ENCODE measurements at places on chromosomes 12 and 14.

DNA sequence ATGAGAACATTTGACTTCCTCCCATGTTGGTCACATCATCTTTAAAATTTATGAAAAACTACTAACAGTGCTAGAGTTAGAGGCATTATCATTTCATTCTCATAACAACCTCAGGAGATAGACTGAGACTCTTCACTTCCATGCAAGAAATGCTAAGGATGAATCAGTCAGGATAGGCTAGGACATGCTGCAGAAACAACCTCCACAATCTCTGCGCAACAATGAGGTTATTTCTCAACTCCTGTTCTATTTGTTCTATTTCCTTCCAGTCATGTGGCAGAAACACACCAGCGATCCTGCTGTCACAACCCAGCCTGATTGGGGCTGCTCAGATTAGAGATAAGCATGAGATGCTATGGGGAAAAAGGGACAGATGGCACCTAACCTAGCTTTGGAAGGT is 49.0 kb upstream of the TMEM263 start:
- no peak for DNase-seq

GRCh38 chr12:41627476-41627875 is 439.4 kb downstream of the PDZRN4 start:
- no peak for DNase-seq

GRCh38 chr12:12182703-12183365 is 84.0 kb downstream of the LRP6 start:
- no peak for DNase-seq

DNA sequence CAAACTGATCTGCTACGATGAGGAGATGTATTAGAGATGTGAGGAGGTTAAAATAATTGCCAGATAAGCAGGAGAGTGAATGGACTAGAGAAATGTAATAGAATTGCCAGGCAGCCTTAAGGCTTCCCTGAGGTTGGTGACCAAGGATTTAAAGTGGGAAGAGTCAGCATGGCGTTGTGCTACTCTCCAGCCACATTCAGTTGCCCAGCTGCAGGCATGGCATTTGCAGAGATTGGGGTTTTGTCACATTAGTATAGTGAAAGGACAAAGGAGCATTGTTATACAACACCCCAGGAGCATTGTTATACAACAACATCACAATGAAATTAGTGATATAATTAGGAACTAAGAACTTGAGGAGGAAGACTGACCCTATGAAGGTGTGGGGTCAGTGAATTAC is 31.7 kb downstream of the MARK3 start:
- no peak for DNase-seq

GRCh38 chr14:79333198-79333546 is 878.1 kb downstream of the DIO2 start:
- DNase-seq = no peak

DNA sequence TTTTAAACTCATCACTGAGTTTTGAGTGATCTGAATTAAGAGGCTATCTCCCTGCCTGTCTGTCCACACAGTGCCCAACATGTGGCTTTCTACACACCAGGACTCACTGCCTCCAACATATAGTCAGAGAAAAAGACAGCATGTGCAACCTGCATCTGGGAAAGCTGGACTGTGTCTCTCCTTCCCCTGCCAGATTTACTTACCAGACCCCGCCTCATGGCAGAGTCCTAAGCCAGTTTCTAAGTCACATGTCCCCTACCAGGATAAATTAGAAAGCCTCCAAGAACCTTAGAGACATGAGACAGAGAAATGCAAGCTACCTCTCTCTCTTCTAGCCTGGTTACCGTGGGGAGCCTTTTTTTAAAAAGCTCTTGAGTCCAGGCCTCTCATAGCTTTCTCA is 2.7 kb upstream of the HDAC7 start:
- DNase-seq = no peak

DNA sequence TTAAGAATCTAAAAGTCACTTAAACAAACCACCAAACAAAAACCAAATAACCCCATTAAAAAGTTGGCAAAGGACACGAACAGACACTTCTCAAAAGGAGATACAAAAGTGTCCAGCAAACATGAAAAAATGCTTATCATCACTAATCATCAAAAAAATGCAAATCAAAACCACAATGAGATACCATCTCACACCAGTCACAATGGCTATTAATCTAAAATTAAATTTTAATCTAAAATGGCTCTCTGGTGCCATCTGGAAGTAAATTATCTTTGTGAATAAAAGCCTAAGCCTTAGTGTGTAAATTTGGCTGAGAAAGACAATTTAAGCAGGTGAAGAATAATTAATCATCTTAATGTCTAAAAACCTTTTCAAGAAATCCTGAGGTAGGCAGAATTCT is 204.5 kb upstream of the PPFIA2 start:
- DNase-seq = no peak

DNA sequence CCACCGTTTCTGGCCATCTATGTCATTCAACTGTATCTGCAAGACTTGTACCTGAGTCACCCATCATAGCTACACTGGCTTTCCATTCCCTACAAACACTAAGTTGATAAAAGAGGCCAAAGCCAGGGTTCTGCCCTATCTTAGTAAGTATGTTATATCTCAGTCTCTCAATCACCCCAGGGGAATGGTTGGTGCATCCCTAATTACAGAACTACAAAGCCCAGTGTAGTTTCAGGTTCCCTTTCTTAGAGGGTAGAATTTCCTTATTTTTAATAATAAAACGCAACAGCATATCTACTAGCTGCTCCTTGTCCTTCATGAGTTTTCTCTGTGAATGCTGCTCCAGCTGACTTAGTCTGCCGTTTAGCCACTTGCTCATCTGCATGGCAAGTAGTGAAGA is 57.6 kb downstream of the ST8SIA1 start:
- DNase-seq = no peak

DNA sequence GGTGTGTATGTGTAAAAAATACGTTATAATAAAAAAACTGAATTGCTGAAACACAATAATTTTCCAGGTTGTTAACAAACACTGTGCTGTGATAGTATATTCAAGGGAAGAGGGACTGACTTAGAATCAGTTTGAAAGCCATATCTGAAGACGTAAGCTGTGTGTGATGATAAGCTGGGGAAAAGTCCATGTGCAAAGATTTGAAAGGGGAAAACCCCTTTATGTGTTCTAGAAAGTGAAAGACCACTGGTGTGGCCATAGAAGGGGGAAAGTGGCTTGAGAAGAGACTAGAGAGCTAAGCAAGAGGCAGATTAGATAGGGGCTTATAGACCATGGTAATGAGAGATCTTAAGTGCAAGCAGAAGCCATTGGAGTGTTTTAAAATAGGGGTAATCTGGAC is 195.9 kb upstream of the GZMB start:
- no peak for DNase-seq

GRCh38 chr12:100533376-100533775 is 40.1 kb upstream of the GAS2L3 start:
- no peak for DNase-seq

- DNase-seq = no peak
These were observed 65.8 kb downstream of the NTN4 start for GRCh38 chr12:95724767-95725166.

GRCh38 chr12:104058802-104059201 is 5.5 kb upstream of the HCFC2 start:
- DNase-seq = no peak

DNA sequence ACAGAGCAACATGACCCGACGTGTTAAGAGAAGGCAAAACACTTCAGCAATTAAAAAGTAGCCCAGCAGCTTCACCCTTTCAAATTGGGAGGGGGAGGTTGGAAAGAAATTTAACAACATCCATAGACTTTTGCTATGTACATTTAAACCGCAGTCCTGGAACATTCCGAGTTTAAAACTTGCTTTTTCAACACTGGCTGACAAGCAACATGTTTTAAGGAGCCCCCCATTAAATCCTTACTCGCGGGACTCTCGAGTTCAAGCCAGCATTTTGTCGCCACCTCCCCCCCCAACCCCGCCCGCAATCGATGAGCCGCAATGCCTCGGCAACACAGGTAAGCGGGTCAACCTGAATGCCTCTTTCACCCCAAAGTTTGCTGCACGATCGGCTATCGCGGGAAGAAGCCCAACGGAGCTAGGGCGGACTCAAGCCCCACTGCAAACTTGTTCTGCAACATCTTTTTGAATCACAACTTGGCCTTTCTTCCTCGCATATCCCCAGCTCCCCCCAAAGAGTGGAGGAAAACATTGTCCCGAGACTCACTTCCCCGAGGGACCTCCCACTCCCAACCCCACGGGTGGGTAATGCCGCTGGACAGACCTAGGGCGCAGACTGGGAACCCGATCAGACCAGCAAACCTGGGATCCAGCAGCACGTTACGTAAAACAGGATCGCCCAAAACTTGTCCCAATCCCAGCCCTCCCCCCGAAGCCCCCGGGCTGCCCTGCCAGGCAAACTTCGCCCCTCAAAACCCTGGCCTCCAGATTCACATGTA is 777 bp downstream of the ZFP36L1 start:
- DNase-seq = no peak

- peak; percentile 62 for DNase-seq
These were observed 119.9 kb upstream of the LHX5 start for GRCh38 chr12:113591480-113591974.

DNA sequence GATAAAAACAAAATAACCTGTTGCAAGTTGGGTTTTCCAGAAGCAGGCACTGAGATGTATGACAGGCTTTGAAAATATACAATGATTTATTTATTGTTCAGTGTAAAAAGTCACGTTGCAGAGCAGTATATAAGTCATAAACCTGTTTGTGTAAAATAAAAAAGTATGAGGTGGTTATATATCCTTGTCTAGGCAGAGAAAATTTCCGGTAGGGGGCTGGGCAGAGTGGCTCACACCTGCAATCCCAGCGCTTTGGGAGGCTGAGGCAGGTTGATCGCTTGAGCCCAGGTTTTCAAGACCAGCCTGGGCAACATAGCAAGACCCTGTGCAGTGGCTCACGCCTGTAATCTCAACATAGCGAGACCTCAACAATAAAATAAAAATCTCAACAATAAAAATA is 16.2 kb upstream of the PPP1CC start:
- no peak for DNase-seq

- DNase-seq = no peak
These were observed at the start of gene PIANP for GRCh38 chr12:6700646-6701051. Gene PIANP, minus strand, starts transcription at chr12:6700815. Its CDS starts 2,754 bp downstream, at chr12:6698061.

- no peak for DNase-seq
These were observed 189.6 kb downstream of the DUSP6 start for GRCh38 chr12:89162589-89163261.

DNA sequence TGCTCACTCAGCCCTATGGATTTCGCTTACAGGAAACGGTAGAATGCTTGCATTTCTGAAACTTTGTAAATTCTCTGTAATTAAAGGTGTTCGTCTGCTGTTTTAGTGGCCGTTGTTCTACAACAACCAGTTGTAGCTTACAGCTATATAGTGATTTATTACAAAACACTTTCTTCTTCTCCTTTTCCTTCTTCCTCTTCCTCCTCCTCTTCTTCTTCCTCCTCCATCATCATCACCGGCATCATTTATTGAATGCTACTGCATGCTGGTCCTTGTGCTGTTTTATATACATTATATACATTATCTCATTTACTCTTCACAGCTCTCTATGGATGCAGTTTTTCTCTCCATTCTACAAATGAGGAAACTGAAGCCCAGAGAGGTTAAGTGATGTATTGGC is 6.4 kb downstream of the ETV6 start:
- no peak for DNase-seq

- no peak for DNase-seq
These were observed 8.5 kb downstream of the RDH16 start for GRCh38 chr12:56948881-56949280.

DNA sequence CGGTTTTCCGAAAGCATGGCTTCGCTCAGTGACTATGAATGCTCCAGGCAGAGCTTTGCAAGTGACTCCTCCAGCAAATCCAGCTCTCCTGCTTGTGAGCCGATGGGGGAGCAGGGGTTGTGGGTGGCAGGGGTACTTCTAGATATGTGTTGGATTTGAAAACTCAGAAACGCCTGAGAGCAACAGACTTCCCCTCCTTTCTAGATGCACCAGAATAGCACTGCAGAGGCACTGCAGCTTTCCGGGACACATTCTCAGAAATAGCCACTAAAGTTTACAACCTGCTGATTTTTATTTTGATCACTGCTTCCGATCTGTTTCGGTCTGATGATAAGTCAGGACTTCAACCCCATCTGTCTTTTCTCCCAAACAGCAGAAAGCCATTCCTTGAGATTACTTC is 8.6 kb downstream of the TCP11L2 start:
- DNase-seq = no peak

DNA sequence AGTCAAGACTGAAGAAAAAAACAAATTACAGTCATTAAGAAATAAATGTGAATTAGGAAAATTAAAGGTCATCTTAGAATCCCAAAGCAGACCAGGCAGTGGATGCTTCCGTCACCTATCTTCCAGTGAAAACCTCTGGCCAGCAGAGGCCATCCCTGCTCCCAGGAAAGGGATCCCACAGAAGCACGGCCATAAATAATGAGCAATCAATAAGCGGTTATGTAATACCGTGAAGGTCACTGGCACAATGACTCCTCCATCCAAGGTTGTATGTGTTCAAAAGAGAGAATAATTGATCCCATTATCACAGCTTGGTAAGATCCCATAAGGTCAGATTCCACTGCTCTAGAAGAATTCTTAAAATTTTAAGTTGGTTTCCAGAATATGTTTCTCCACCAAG is 85.7 kb downstream of the PPP2R5E start:
- DNase-seq = no peak

Data from NCI-H1694 (cell line).